ENCODE measurements at places on chromosomes 5 and 9.

DNA sequence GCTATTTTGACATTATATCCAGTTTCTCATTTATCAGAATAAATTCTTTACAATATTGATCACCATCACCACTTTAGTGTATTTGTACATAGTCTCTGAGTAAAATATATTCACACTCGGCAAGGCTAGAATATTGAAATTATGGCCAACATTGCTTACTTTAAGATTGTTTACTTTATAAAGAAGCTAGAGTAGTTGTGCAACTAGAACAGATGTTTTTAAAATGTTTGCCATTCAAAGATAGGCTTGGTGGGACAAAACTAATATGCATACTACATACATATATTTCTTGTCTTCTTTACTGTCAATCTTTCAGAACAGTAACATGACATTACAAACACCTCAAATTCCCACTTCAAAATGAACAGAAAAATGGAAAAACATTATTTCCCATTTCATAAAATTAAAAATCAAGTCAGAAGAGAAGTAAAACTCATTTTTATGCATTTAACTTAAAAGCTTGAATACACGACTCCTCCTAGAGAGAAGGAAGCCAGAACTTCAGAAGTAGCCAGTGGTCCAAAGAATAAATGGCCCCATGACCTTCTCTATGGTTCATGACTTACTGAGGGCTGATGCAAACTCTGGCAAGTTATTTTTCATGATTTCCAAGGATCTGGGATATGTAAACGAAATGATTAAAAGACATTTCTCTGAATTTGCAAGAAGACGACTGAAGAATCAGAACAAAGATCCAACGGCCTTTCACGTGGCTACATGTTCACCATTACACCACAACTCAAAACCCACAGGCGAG lies 14.1 kb downstream of the MTX3 start:
- no peak for DNase-seq

DNA sequence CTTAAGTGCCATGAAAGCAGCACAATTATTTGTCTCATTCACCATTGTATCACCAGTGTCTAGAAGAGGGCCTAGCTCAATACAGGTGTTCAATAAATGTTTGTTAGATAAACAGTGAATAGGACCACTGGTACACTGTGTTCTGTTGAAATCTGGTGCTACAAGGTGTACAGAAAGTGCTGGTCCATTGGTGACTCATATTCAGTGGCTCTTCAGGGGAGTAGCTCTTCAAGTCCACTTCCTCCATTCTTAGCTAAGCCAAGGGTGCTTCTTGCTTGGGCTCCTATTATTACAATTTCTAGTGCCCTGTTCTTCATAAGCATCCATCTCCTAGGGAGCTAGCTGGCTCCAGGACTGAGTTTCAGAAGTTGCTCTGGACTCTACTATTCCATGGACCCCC lies 6.4 kb upstream of the FCHO2 start:
- DNase-seq = peak; percentile 38

- peak; percentile 49 for DNase-seq
These were observed 151.1 kb downstream of the ARL15 start for GRCh38 chr5:54159153-54159892.

DNA sequence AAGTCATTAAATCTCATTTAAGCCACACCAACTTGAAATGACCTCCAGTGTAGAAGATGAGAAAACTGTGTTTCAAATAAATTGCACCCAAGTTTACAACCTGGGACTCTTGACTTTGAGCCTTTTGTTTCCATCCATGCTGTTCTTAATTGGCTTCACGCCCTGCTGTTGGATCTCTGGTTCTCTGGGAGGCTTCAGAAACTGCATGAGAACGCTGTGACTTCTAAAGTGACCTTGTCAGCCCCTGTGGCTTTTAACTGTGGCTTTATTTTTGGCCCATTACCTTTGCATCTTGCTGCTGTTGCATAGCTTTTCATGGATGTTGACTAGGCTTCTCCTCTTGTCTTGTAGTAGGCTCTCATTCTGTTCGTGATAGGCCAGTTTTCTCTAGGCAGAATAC lies 29.3 kb downstream of the TNFAIP8 start:
- no peak for DNase-seq

- peak; percentile 88 for DNase-seq
These were observed 199.7 kb downstream of the GLIS3 start for GRCh38 chr9:4099976-4100735.

- peak; percentile 38 for DNase-seq
These were observed 129.7 kb downstream of the CDC42SE2 start for GRCh38 chr5:131393498-131393968.

GRCh38 chr5:170108266-170108785 lies 2.6 kb downstream of the FOXI1 start:
- no peak for DNase-seq

DNA sequence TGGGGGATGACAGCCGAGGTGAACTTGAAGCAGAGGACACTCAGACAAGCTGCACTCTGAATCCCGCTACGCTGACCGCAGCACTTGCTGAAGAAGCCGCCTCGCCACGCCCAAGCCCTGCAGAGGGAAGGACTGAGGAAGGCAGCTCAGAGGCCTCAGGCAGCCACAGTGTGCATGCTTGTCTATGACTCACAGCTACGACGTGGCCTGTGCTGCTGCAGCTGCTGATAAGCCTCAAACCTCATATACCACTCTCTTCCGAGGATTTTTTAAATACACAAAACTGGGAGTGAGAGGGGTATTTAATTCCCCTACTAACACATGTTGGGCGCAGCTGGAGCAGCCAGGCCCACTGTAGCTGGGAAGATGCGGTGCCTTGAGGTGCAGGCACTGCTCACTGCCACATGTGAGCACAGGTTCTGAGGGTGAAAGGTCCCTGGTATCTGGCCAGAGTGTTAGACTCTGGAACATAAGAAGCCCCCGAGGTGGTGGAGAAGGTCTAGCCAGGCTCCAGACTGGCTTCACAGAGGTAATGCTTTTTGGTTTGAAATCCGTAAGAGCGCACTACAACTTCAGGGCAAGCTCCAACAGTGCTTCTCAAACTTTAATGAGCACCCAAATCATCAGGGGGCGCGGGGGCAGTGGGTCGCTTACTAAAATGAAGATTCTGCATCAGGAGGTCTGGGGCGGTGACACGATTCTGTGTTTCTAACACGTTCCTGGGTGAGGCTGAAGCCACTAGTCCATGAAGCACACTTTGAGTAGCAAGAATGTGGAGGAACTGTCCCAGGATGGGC lies 196.8 kb downstream of the AUH start:
- peak; percentile 97 for DNase-seq

- DNase-seq = no peak
These were observed 50.7 kb upstream of the SLC25A51 start for GRCh38 chr9:37954581-37954981.

- no peak for DNase-seq
These were observed 180.6 kb downstream of the EPB41L4A start for GRCh38 chr5:112238473-112238872.

GRCh38 chr9:120650352-120650751 lies 63.9 kb downstream of the MEGF9 start:
- peak; percentile 38 for DNase-seq

- peak; percentile 42 for DNase-seq
These were observed at the start of gene NRG2 for GRCh38 chr5:140042643-140043507. Gene NRG2 (minus strand): TSS chr5:140043299.

DNA sequence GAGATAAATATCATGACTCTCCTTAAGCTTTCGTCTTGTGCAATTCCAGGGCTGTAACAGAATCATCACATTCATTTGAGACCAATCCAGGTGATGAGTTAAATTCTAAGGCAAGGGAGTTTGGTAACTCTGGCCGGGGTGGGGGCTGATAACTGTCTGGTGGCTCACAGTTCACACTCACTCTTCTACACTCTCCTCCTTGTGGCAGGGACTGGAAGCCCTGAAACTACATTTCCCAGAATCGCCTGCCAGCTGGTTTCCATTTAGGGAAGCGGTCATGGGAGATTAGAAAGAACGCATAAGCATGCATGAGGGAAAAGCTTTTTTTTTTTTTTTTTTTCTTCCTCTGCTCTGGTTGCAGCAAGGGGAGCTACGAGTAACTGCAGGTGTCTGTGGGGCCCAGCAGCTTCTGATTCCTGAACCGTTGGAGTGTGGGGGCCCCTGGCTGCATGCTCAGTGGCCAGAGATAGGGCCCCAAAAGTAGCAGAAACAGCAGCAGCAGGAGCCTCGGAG lies 154.8 kb upstream of the TBC1D2 start:
- DNase-seq = peak; percentile 94

DNA sequence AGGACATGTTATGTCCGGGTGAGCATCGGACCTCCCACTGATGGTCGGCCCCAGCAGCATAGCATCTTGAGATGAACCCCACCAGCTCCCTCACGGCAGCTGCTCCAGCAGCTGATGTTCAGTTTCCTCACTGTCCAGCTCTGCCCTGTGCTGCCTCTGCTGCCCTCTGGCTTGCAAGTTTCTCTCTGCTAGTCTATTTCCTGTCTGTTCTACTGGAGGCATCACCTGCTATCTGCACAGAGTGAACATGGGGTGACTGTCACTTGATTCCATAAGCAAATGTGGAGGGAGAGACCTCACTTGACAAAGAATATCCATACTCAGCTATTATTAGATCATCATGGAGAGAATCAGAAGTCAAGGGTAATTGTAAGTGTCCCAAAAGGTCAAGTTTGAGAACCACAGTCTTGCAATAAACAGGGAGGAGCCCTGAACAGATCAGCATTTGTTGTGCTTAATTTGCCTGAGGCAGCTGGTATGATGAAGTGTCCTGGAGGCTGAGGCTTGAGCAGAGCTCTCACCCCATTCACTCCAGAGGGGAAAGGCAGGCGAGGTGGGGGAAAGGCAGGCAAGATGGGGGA lies 702.8 kb downstream of the SEMA5A start:
- DNase-seq = peak; percentile 59

GRCh38 chr9:137316012-137316981 lies 14.2 kb upstream of the NRARP start:
- DNase-seq = peak; percentile 34

GRCh38 chr5:175748650-175749049 lies 90.8 kb downstream of the HRH2 start:
- no peak for DNase-seq

DNA sequence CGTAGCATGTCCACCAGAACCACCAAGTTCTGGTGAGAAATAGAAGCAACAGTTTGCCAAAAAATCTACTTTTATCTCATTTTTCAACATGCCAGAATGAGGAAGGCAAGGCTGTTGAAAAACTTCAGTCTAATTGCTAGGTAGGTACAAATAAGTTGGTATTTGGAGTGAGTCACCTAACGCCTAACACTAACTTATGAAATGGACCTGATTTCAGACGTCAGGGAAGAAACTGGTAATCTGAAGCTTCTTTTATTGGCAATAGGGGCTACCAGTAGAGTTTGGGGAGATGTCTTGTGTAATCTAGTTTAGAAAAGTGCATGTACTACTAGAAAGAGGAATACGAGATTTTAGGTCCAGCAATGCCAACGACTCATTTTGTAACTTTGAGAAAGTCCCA lies 4.4 kb upstream of the PDE6A start:
- DNase-seq = no peak

GRCh38 chr9:133387680-133388079 lies 11.5 kb downstream of the STKLD1 start:
- DNase-seq = no peak

All from fibroblast of mammary gland (primary cell).